NB4 (cell line): ENCODE measurements at places on chromosomes 3 and 15.

- no peak for DNase-seq
Measured at GRCh38 chr3:174303907-174304560, 555.1 kb upstream of the NAALADL2 start.

- DNase-seq = no peak
Measured at GRCh38 chr15:95664450-95664849, 666.0 kb upstream of the NR2F2 start.

DNA sequence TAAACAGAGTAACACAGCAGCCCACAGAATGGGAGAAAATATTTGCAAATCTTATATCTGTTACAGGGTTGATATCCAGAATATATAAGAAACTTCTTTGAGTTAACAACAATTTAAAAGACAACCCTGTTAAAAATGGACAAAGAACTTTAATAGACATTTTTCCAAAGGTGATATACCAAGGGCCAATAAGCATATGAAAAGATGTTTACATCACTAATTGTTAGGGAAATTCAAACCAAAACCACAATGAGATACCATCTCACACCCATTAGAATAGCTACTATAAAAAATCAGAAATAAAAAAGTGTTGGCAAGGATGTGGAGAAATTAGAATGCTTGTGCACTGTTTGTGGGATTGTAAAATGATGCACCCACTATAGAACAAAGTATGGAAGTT lies 110.8 kb downstream of the SPATA16 start:
- DNase-seq = no peak

- no peak for DNase-seq
Measured at GRCh38 chr15:61441891-61442290, 212.8 kb upstream of the RORA start.

DNA sequence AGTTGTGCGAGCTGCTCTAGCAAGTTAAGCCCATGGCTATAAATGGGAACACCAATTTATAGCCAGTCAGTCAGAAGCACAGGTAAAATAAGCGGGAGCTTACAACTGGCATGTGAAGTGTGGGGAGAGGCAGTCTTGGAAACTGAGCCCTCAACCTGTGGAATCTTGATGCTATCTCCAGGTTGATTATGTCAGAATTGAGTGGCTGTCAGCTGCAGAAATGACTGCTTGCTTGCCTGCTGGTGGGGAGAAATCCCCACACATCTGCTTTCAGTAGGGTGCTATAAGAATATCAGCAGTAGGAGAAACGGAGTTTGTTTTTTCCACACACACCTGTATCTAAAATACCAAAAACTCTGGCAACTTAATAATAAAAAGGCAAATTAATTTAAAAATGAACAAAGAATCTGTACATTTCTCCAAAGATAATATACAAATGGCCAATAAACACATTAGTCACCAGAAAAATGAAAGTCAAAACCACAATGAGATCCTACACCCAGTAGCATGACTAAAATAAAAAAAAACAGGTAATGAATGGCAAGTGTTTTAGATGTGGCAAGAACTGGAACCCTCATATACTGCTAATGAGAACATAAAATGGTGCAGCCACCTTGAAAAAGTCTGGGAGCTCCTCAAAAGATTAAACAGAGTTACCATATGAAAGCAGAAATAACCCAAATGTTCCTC lies 26.0 kb upstream of the MAP4 start:
- DNase-seq = no peak

DNA sequence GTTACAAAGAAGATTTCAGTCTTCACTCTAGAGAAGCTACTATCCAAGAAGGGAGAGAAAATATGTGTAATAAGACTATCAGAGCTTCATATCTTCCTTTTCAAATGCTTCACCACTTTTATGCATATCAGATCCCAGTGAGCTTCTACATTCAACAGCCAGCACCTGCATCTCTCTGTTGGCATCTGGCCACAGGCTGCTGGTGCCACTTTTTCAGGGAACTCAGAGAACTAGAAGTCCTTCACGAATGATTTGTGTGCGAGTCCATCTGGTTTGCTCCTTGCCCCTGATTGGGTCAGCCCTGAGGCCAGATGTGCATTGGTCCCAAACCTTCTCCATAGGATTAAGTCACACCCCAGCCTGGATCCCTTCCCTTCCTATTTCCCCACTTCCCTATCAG lies 22.1 kb downstream of the SNTN start:
- no peak for DNase-seq

- DNase-seq = peak; percentile 73
Measured at GRCh38 chr3:107953722-107954121, 137.1 kb downstream of the CD47 start.

DNA sequence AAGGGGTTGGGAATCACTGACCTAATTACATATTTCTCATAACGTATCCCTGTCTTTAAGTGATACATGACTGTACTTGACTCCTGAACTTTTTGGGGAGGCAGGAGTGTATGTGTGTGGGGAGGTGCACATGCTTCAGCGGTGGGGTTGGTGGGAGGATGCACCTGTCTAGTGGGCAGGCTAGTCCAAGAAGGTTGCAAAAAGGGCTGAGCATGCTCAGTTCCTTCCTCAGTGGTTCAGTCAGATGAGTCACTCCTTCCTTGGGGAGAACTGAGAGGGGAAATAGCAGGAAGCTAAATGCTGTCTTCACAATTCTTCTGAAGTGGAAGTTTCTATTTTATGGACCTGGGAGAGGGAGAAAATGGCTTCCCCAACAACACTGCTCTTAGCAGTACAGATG lies 24.6 kb upstream of the AP4E1 start:
- DNase-seq = peak; percentile 92

DNA sequence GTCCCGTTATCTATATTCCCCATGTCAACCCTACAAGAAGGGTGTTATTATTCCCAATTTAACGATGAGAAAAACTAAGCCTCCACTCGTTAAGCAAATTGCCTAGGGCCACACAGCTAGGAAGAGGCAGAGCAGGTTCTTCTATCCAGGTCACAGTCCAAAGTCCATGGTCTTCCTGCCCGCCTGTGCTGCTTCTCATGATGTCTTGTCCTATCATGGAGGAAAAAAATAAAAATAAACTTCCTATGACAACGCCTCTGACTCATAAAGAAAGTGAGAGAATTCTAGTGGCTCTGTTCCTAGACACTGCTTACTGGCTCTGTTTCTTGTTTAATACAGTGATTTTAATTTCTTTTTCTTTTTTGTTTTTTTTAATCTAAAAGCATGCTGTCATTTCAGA lies 9.7 kb downstream of the COL8A1 start:
- no peak for DNase-seq

DNA sequence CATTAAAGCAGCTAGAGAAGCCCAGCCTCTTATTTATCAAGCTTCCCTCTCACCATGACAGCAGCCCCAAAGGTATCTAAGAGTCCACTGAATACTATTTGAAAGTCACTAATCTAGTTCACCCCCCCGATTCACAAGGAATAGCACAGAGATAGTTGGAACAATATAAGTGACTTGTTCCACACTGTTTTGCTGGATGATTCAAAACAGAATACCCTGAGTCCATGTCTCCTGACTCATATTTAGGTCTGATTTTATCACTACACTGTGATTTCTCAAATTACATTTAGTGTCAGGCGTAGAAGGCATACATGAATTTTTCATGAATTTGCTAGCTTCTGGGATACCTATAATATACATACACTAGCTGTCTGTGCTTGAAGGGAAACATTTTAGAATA lies 18.7 kb upstream of the EOGT start:
- no peak for DNase-seq

- DNase-seq = no peak
Measured at GRCh38 chr15:101063212-101063611, 144.1 kb downstream of the LRRK1 start.

GRCh38 chr15:27648359-27648758 lies 450.8 kb downstream of the OCA2 start:
- DNase-seq = no peak

GRCh38 chr3:150414959-150415358 lies 6.9 kb downstream of the TSC22D2 start:
- DNase-seq = no peak
